NCI-H2107 (cell line): ENCODE measurements at places on chromosomes 11 and 22.

- no peak for DNase-seq
These were observed 3.4 kb downstream of the CADM1 start for GRCh38 chr11:115500547-115501501.

GRCh38 chr11:130110339-130111108 is 40.8 kb downstream of the APLP2 start:
- no peak for DNase-seq

DNA sequence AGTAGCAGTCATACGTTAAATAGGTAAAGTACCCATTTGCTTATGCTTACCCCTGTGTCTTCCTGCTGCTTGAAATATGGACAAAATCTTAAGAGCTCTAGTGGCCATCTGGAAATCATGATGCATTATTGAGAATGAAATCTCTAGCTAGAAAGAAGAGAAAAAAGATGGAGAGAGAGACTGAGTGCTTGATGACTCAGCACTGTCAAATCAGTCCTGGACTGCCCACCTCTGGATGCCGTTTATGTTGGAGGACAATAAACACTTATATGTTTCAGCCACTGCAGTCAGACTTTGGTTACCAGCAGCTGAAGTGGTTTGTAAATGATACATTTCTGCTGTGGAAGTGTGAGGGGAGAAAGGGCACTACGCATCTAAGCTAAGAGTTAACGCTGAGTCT is 3.6 kb downstream of the OR8B4 start:
- no peak for DNase-seq

DNA sequence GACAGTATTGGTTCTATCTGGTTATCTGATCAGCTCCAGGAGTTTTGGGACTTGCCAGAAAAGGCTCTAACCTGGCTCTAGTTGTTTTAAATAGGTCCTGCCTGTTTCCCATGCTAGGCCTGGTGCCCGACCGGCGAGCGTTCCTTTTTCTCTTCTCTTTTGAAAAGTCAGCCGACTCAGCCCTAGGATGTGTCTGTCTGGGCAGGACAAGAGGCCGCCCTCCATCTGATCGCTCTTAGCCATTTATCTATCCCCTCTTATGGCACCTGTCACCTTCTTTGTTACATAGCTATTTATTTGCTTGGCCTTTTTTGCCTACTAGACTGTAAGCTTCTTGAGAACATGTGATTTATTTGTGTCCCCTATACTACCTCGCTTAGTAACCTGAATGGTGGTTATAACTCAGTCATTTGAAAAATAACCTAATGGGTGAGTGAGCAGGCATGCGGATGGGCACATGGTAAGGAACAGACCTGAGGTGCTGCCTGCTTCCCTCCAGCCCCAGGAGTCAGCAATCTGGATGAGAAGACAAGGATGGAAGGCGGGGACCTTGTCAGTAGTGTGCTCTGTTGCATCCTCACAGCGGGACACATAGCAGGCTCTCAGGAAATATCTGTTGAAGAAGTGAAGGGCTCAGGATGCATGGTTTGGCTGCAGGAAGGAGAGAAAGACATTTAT is 108.4 kb downstream of the ZBTB16 start:
- no peak for DNase-seq

- DNase-seq, result peak; percentile 41
These were observed 21.8 kb upstream of the RRM1 start for GRCh38 chr11:4072668-4073285.
